ENCODE measurements at places on chromosomes 1 and 21.

GRCh38 chr1:229941831-229942230 is 125.2 kb upstream of the GALNT2 start:
- no peak for DNase-seq

DNA sequence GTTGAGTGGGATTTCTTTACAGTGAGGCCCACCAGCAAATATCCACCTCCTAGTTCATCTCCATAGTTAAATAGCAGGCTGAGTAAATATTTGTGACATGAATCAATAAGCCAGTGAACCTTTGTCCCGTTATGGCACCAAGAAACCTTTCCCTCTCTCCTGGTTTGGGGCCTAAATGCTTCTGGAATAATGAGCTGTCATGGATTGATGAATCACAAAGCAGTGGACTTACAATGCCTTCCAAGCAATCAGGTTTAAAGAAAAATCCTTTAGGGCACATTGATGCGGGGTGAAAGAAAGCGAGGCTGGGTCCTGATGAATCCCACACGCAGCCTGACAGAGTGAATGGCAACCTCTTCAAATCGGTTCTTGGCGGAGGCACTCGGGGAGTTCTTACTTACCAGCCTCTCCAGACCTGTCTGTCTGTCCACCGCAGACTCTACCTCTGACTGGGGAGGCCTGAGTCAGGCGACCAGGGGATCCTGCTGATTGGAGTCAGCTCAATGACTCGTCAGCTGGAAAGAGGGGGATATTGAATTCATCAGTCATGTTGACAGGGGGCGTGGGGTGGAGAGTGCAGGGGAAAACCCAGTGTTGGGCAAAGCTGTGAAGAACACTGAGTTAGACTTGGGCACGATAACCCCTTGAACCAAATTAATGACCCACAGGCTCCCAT is 247.3 kb downstream of the PLPP3 start:
- DNase-seq: no peak

DNA sequence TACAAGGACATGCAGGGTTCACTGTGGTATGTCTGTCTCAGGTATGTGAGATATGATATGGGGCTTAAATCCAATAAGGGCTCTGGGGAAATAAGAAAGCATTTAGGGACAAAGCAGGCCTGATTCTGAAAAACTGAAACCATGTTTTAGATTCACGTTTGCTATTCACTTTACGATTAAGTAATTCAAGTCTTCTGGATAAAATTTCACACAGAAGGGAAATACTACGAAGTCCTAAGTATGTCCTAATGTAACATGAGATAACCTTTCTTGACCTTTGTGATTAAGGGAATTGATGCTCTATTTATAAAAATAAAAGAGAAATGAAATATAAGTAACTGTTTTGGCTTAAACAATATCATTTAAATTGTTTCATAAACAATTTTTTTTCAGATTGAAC is 55.4 kb downstream of the HNRNPR start:
- DNase-seq: no peak

- DNase-seq: no peak
Measured at GRCh38 chr1:29876902-29877301, 640.6 kb downstream of the PTPRU start.

DNA sequence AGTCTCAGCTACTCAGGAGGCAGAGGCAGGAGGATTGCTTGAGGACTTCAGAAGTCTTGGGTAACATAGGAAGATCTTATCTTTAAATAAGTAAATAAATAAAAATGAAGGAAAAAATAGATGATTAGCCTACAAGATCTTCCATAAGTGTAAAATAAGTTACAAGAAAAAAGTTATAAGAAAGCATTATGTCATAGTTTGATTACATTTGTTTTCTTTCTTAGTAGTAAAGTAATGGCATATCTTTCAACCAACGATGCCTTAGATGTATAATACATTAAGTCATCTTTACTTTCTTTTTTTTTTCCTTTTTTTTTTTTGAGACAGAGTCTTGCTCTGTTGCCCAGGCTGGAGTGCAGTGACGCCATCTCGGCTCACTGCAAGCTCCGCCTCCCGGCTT is 46.5 kb downstream of the SNRPE start:
- no peak for DNase-seq

DNA sequence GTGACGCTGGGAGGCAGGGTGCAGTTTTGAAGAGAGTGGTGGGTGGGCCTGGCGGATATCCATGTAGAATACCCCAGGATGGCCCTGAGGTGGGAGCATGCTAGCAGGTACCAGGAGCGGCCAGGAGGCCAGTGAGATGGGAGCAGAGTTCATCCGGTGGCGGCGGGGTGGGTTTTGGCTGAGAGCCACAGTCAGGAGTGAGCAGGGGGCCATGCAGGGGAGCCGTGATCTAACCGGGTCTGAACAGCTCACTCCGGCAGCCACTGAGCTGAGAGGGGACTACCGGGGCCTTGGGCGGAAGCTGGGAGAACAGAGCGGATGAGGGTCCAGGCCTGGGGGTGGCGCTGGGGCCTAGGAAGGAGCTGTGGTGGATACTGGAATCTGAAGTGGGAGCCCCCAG is 47.6 kb upstream of the LRP8 start:
- DNase-seq: peak; percentile 79

- DNase-seq: no peak
Measured at GRCh38 chr1:46288485-46289133, 14.8 kb downstream of the LRRC41 start.

GRCh38 chr1:107058245-107059032 is 2.0 kb downstream of the PRMT6 start:
- no peak for DNase-seq

DNA sequence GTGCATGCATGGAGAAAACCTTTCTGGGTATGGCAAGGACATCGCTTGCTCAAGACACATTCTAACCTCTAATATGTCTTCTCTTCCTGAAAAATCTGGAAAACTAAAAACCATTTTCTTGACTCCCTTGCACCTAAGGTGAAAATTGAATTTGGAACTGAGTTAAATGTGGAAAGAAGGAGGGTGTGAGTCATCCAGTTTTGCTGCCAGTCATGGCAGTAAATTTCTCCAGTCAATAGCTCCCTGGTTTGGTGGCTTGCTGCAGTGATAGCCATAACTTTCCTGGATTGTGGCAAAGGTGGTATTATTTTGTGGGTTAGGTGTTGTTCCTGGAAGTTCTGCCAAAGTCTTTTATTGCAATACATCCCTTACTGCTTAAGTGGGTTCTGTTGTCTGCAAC is 2.5 kb downstream of the ZCCHC17 start:
- no peak for DNase-seq

- no peak for DNase-seq
Measured at GRCh38 chr1:162385702-162386101, 4.2 kb downstream of the C1orf226 start.

DNA sequence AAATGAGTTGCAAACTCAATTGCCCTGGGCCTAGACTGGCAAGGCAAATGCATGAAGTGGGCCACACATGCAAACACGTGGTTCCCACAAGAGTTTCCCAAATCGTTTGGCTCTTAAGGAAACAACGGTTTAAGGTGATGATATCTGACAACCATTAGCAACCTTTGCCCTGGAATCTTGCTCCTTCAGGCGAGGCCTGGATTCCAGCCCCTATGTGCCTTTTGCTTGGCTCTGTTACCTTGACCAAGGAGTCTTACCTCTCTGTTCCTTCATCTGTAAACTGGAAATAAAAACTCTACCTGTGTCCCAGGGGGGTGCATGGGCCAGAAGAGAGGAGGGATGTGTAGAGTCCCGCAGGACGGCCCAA is 72.1 kb upstream of the CASZ1 start:
- no peak for DNase-seq

- no peak for DNase-seq
Measured at GRCh38 chr1:110258734-110259133, 48.6 kb downstream of the KCNC4 start.

- DNase-seq: no peak
Measured at GRCh38 chr21:37667380-37667779, 248.9 kb downstream of the KCNJ6 start.

DNA sequence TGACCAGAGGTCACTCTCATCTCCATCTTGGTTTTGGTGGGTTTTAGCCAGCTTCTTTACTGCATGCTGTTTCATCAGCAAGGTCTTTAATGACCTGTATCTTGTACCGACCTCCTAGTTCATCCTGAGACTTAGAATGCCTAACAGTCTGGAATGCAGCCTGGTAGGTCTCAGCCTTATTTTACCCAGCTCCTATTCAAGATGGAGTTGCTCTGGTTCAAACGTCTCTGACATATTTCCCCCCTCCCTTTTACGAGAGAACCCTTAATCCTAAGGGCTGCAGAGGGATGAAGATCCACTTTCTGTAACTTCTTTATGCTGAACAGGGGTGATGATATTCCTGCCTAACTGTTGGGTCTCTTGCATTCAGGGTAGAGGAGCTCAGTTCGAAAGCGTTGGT is 43.2 kb downstream of the TBCE start:
- no peak for DNase-seq

DNA sequence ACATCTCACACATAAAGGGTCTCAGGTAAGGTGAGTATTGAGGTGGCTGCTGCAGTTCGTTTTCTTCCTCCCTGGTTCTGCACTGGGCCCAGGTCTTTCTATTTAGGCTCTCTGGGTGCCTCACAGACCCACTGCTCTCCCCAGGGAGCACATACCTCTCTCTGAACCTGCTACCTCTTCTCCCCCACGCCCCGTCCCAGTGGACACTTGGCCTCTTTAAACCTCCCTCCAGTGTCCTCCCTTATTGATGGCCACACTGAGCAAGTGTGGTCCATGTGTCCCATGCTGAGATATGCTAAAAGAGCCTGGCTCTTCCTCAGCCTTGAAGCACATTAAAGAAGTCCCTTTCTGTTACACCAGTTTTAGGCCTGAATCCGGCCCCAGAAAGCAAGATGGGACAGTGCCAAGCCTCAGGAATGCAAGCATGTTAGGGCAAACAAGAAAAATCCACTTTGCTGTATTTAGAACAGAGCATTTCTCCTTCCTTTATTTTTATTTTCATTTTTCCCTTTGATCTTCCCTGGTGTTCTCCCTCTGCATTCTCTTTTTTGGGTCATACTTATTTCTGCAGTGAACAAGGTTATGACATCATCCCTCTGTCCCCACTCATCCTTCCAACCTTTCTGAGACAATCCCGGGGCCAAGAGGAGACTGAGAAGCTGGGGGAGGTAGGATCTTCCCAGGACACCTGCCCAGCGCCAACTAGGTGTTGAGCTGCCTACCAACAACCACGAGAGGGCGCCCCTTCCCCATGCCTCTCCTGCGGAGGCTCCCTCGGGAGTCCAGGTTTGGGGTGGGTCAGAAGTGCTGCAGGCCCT is 5.0 kb upstream of the CHI3L2 start:
- DNase-seq: peak; percentile 94

DNA sequence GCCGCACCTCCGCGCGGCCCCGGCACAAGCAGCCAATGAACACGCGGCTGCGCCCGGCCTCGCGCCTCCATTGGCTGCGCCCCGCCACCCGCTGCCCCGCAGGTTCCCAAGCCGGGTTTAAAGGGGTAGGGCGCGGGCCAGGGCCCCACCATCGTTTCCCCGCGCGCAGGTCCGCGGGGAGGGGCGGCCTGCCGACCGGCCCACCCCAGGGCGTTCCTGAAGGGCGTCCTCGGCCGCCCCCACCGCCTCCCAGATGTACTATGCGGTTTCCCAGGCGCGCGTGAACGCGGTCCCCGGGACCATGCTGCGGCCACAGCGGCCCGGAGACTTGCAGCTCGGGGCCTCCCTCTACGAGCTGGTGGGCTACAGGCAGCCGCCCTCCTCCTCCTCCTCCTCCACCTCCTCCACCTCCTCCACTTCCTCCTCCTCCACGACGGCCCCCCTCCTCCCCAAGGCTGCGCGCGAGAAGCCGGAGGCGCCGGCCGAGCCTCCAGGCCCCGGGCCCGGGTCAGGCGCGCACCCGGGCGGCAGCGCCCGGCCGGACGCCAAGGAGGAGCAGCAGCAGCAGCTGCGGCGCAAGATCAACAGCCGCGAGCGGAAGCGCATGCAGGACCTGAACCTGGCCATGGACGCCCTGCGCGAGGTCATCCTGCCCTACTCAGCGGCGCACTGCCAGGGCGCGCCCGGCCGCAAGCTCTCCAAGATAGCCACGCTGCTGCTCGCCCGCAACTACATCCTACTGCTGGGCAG is at the start of gene OLIG1:
Gene OLIG1, plus strand, starts transcription at position 148 of the 750 bp plus-strand sequence. Its CDS starts 106 bp downstream, at position 254.
- DNase-seq: peak; percentile 66
